ENCODE measurements at places on chromosomes 16 and 17. TPM values are rescaled to one million over a fixed set of nuclear protein-coding genes. Genes with fewer than 3 reads are reported as not detected.

Gene PALB2
- total RNA-seq = 7.1 TPM

Gene LAT
- 0.56 TPM for total RNA-seq

Gene NFE2L1
- 98.9 TPM for total RNA-seq

Gene CRYBA1
- total RNA-seq = not detected

Gene CEP295NL
- total RNA-seq = 2.2 TPM

Gene KRTAP16-1
- total RNA-seq = not detected

Gene CPSF4L
- total RNA-seq = not detected

Gene UNC45B
- not detected for total RNA-seq

Gene TBX6
- 0.09 TPM for total RNA-seq

Gene SLFN13
- total RNA-seq = 1.8 TPM

Gene PRR35
- total RNA-seq = not detected

Gene AURKB
- total RNA-seq = 35.2 TPM

Gene UMOD
- total RNA-seq = not detected

Gene MNT
- total RNA-seq = 6.2 TPM

Gene APOBR
- total RNA-seq = not detected

Gene MT1M
- total RNA-seq = 5.2 TPM

Gene KLHL10
- total RNA-seq = not detected

Gene TAT
- not detected for total RNA-seq

Gene OSBPL7
- 11.9 TPM for total RNA-seq

Gene SLC35G6
- not detected for total RNA-seq

Gene C17orf107
- total RNA-seq = 1.6 TPM

Gene MT1A
- 3.3 TPM for total RNA-seq

Gene ATP1B2
- not detected for total RNA-seq

Gene AOC2
- 0.38 TPM for total RNA-seq

Gene GALR2
- not detected for total RNA-seq

Gene SLC9A5
- 0.81 TPM for total RNA-seq

Gene TRIM72
- not detected for total RNA-seq

Gene C17orf78
- total RNA-seq = not detected

Gene CCL4L2
- total RNA-seq = not detected

Gene KRT25
- not detected for total RNA-seq

Gene NSMCE1
- 50.3 TPM for total RNA-seq

Gene CLEC18B
- 0.18 TPM for total RNA-seq
